ENCODE measurements at places on chromosomes 11 and 22.
A peak's percentile ranks its signal among the peaks of the same experiment; 100 is the strongest.

DNA sequence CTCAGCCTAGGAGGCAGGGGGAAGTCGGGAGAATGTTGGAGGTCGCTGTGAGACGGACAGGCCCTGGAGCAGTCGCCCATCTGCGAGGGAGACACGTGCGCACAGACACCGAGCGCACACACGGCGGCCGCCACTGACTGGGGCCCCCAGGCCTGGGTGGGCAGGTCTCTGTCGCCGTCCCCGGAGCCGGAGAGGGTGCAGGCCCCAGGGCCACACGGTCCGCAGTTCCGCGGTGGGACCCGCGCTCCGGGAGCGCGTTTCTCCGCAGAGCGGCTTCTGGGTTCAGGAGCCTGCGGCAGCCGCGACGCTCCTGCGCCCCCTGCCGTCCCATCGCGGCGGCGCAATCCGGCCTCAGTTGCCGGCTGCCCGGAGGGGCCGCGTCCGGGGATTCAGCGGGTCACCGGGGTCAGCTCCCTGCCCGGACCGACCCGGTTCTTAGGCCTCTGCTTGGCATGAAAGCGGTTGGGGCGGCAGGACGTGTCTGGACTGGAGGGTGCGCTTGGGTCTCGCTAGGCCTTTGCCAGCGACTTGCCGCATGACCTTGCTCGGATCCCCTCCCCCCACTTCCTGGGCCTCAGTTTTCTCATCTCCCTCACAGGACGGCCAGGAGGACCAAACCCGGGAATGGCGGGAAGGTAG, 31.2 kb downstream of the PDE2A start:
- DNase-seq = peak; percentile 71

DNA sequence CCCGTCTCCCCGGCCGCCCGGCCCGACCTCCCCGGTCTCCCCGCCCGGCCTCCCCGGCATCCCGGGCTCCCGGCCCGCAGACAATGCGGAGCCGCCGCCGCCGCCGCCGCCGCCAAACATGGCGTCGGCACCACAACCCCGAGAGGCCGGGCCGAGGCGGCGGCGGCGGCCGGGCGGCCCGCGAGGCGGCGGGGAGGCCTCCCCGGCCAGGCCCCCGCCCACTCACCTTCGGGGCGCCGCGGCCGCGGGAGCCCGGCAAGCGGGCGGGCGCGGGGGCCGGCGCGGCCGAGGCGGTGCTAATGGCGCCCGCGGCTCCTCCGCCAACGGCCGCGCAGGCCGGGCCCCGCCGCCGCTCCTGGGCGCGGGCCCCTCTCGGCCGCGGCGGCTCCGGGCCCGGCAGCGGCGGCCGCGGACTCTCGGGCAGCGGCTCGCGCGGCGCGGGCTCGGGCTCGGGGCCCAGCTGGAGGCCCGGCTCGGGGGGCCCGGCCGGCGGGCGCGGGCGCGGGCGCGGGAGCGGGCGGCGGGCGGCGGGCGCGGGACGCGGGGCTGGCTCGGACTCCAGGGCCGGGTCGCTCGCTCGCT, 311 bp downstream of the BRD1 start:
- peak; percentile 58 for DNase-seq

- DNase-seq = no peak
Measured at GRCh38 chr22:30028731-30029130, 51.5 kb upstream of the HORMAD2 start.

DNA sequence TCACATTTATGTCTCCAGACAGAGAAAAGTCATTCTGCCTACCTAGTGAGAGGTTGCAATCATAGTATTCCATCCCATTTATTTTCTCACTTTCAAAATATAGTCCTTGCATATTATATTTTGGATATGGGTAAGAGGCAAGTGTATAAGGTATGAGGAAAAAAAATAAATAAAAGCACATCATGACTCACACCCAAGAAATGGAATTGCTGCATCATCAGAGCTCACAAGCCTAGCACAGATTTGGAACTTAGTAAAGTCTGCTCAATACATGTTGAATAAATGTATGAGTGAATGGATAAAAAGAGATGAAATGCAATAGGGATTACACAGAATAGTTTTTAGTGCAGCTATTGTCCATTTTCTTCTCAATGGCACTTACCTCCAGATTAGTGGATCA, 2.5 kb upstream of the OR51G1 start:
- DNase-seq = no peak

- DNase-seq = peak; percentile 76
Measured at GRCh38 chr11:13772223-13773046, 104.0 kb downstream of the FAR1 start.

DNA sequence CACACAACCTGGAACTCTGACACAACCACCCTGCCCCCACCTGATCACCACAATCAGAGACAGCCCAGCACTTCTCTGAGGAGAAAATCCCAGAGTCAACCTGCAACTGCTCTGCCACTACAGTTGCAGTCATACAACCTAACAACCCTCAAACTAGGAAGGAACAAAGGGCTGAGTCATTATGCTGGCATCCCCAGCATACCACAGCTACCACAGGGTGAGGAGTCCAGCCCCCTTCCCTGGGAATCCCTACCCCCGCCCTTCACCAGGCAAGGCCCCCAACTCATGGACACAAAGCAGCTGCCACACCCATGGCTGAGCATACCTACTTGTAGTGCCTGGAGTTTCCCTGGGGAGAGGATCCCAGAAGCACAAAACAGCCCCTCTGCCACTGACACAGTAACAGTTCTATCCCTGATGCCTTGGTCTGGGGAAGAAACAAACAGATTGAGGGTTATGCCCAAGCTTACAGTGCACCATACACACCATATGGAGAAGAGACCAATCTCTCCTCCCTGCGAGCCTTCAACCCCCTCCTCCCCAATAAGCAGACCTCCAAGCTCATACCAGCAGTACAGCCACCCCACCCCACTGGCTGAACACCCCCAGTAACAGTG, 68.5 kb upstream of the C11orf58 start:
- no peak for DNase-seq

DNA sequence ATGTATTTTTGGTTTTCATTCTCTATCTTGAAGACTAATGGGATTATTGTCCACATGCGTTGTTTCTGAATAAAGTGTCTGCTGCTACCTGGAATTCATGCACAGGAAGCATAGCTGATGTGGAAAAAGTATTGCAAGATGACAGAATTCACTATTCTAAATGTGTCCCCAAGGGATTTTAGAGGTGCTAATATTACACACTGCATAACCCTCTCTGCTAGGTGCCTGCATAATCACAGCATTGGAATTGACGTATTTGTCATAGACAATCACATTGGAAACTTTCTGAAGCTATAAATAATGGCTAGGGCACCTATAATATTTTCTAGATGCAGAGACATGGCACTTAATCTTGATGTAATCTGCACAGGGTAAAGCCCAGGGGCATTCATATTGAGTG, 496.1 kb downstream of the JRKL start:
- no peak for DNase-seq

GRCh38 chr22:28029201-28029948, 110.3 kb upstream of the PITPNB start:
- DNase-seq = no peak

DNA sequence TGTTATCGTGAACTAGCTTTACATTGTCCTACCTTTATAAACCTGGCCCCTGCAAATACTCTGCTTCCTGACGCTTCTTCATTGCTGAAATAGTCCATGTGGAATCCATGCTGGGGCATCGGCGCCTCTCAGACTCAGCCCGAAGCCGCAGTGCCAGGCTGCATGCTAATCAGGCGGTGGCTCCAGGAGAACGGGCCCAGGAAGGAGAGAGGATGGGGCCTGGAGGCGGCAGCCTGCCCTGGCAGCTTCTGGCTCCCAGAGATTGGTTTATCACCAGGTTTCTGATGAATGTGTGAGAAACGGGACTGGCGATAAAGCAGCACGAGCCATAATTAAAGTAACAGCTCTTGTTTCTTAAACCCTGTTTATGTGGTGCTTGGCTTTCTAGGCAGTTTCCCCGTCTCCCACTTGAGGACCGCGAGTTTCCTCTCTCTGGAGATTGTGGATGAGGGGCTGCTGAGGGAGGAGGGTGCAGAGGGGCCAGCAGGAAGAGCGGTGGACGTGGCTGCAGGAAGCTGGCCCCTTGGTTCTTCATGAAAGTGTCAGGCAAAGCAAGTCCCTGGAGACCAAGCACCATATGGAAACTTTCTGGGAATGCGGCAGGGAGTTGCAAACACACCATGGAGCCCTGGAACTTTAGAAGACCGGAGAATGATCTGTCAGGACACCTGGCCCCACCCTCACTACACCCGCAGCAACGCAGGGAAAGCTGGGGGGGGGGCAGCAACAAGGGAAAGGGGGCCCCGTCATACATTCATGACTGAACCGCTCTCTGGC, 93.4 kb downstream of the NTM start:
- DNase-seq = no peak

GRCh38 chr22:19962246-19962908, 20.8 kb upstream of the TXNRD2 start:
- DNase-seq = peak; percentile 80

DNA sequence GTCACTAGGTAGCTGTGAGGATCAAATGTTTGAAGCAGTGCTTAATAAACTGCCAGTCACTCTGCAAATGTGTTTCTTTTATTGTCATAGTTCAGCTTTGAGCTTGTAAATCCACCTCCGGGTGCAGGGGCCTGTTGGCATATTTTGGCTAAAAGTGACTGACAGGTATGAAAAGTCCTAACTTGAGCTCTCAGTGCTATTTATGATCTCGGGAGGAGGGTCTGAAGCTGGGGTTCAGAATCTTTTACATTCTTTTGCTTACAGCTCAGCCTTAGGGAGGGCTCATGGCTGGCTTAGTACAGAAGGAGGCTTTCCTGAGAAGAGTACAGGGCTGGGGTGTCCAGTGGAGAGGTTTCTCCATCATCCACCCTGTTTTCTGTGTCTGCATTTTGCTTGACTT, 1.5 kb downstream of the ASPHD2 start:
- DNase-seq = no peak
